Fibroblast of mammary gland (primary cell): ENCODE measurements at places on chromosomes 4 and X.

- no peak for DNase-seq
Observed at GRCh38 chrX:39631276-39632229, 466.2 kb downstream of the BCOR start.

- DNase-seq: no peak
Observed at GRCh38 chr4:102836596-102836995, 9.2 kb upstream of the UBE2D3 start.

DNA sequence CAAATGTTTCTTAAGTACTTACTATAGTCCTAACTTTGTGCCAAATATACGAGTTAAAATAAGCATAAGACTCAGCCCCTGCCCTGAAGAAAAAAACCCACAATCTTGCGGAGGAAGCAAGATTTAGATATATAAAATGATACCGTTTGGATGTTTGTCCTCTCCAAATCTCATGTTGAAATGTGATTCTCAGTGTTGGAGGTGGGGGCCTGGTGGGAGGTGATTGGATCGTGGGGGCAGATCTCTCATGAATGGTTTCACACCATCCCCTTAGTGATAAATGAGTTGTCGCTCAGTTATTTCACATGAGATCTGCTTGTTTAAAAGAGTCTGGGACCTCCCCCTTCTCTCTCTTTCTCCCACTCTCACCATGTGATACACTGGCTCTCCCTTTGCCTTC is 28.7 kb downstream of the EFHC2 start:
- DNase-seq: no peak

DNA sequence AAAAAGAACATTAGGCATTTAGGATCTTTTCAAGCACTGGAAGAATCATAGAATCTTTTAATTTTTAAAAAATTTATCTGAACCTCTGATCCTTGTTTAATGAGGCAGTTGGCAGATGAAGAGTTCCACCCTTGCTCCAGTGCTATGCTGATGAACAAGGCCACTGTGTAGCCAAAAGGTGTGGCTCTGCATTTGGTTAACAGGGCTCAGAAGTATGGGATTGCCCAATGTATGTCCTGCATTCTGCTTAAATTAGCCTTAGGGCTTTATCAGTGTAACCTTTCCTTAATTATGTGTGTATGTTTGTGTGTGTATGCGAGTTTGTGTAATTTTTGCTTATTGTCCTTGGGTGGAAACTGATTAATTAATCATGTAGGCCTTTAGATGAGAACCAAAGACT is 43.3 kb upstream of the PPM1K start:
- no peak for DNase-seq

- DNase-seq: no peak
Observed at GRCh38 chrX:132758759-132759158, 199.7 kb downstream of the HS6ST2 start.

DNA sequence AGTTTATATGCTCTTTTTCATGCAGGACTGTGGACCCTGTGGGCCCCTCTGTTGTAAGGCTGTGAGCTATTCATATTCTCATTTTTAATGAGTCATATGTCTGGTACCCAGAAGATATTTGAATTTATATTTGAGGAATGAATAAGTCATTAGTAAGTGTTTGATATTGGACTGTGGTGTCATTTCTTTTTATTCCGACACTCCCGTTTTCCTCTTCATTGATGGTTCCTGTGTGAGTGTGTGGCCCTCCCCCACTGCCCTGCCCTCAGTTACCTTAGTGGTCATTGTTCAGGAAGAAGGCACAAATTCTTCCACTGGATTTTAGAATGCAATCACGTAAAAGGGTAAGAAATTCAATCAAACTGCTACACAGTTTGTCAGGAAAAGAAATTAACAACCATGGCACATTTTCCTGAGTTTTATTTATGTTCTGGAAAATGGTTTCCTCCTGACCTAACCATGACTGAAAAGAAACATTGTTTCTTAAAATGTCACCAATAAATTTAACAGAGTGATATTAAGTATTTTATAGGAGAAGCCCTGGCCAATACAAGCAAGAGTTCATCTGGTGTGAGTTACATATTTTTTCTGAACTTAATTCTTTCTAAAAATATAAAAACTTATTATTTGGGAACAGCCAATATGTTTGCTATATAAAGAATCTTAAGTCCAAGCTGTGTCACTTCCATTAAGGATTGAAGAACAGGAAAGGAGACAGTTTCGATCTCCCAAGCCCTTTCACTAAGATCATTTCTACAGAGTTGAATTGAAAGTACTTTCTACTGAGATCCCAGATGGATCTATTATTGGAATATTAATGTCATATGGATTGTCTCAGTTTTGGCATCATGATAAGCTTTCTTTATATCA is 370.5 kb upstream of the ANXA10 start:
- no peak for DNase-seq

GRCh38 chrX:20637351-20637750 is 370.6 kb upstream of the RPS6KA3 start:
- no peak for DNase-seq

DNA sequence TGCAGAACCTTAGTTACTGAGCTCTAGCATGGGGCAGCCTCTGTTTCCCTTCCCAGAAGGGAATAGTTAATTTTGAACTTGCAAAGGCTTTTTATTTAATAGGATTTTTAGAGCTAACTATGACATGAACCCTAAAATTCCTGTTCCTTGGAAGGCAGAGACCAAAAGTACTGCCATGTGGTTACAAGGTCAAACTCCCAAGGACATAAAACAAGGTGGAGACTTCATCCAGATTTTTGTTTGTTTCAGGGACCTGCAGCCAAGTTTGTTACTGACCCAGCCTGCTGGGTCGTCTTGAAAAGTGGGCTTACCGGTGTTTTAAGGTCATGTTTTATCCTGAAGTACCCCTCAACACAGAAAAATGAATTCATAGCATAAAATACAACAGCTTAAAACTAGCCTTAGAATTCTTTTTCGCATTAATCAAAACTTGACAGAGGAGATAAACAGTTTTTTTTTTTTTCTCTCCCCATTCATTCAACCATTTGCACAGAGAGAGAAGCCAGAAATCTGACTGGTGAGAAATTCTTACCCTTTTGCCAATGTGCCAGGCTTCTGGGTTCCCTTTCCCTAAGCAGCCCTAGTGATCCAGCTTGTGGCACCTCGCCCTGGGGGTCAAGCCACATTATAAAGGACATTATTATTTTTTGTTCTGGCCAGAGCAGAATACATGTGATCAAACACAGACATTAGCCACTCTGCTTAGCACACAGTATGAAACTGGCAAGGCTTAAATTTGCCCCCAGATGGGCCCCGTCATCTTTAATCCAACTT is 21.5 kb upstream of the GRPEL1 start:
- no peak for DNase-seq

- DNase-seq: peak; percentile 21
Observed at GRCh38 chr4:111847296-111848008, 297.8 kb upstream of the FAM241A start.

DNA sequence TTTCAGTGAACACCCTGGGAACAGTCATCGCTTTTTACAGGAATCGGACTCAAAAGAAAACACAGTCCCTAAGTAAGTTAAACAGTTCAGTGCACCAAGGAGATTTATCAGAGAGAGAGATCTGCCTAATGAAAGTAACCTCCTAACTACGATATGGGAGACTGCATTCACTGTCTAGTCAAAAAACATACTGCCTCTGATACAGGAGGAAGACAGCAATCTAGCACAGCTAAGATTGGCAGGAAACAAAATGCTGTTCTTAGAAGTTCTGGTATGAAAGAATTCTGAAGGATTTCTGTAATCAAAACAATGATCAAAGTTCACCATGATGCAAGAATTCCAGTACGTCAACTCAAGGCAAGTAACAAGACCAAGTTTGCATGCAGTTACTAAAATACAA is 92.8 kb downstream of the MAML3 start:
- peak; percentile 53 for DNase-seq

DNA sequence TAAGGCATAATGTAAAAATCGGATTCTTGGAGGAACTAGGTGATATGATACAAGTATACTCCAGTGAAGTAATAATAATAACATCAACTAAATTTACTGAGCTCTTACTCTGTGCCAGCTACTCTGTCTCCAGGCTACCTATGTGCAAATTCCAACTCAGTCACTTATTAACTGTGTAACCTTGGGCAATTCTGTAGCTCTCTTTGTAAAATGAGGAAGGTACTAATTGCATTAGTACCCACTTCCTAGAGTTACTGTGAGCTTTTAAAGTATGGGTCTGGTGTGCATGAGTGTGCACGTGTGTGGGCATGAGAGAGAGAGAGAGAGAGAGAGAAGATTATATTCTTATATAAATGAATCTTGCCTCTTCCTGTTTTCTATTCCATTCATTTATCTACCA is 169.9 kb downstream of the KCNIP4 start:
- no peak for DNase-seq

GRCh38 chrX:42952621-42953020 is 174.7 kb upstream of the PPP1R2C start:
- DNase-seq: no peak

- DNase-seq: peak; percentile 1
Observed at GRCh38 chrX:116872931-116873330, 410.2 kb upstream of the CT83 start.

GRCh38 chr4:130689181-130689580 is 1593.2 kb downstream of the C4orf33 start:
- DNase-seq: no peak

DNA sequence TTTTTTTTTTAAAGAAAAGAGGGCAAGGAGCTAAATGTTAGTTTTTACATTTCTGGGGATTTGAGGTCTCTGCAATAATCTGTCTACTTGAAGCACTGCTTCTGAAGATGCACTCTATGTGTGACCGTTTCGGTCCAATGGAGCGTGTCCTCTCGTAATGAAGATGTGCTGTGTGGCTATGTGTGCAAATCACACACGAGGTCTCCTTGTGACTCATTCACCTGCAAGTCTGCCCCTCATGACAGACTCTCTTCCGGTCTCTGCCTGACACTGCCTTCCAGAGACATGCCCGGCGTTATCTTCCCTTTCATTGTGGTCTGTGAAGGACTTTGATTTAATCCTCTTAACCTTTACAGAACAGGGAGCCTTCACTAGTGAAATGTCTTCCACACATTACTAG is 84.3 kb downstream of the TRAM1L1 start:
- no peak for DNase-seq

DNA sequence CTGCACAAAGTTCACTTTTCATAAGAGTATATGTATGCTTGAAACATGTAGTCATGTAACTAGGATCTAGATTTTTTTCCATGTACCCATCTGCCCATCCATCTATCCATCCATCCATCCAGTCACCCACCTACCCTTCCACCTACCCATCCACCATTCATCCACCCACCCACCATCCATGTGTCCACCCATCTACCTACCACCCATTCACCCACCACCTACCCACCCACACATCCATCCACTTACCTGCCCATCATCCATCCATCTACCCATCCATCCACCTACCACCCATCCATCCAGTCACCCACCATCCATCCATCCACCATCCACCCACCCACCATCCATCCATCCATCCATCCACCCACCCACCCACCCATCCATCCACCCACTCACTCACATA is 121.8 kb upstream of the PSAPL1 start:
- no peak for DNase-seq

DNA sequence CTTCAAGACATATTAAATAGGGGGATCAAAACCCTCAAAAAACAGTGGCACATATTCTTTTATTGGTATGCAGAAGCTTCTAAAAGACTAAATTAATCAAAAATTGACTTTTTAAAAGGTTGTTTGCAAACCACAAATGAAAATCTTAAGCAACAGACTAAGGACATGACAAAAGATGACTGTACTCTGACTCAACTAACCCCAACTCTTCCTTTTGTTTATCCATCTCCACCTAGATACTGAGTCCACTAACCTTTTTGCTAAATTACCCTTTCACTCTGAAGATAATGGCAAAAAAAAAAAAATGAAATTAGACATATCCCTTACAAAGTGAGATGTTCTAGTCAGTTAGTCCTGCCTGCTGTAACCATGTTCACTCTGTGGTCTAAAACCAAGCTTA is 91.6 kb upstream of the NLRP2B start:
- DNase-seq: peak; percentile 3

DNA sequence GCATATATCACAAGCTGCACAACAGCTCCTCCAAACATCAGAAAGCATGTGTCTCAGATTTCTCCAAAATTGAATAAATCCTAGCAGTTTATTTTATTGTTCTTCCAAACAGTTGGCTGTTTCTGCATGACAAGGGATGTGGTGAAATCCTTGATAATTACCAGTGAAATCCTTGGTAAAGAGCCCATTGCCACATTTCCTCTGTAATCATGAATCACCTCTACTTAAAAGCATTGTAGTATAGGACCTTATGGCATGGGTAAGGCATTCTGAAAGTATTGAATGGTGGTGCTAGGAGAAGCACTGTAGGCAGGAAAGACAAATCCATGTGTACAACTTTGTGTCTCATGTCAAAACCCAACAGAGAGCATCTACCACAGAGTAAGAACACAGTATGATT is 135.8 kb upstream of the NDST3 start:
- no peak for DNase-seq

DNA sequence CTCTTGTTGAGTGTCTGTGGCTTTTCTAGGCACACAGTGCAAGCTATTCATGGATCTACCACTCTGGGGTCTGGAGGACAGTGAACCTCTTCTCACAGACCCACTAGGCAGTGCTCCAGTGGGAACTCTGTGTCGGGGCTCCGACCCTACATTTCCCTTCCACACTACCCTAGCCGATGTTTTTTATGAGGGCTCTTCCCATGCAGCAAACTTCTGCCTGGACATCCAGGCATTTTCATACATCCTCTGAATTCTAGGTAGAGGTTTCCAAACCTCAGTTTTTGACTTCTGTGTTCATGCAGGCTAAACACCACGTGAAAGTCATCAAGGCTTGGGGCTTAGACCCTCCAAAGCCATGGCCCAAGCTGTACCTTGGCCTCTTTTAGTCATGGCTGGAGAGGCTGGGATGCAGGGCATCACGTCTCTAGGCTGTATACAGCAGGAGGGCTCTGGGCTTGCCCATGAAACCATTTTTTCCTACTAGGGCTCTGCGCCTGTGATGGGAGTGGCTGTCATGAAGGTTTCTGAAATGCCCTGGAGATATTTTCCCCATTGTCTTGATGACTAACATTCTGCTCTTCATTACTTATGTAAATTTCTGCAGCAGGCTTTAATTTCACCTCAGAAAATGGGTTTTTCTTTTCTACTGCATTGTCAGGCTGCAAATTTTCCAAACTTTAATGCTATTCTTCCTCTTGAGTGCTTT is 249.8 kb upstream of the CPEB2 start:
- DNase-seq: no peak

- peak; percentile 62 for DNase-seq
Observed at GRCh38 chrX:23694606-23695005, 27.3 kb downstream of the PRDX4 start.

DNA sequence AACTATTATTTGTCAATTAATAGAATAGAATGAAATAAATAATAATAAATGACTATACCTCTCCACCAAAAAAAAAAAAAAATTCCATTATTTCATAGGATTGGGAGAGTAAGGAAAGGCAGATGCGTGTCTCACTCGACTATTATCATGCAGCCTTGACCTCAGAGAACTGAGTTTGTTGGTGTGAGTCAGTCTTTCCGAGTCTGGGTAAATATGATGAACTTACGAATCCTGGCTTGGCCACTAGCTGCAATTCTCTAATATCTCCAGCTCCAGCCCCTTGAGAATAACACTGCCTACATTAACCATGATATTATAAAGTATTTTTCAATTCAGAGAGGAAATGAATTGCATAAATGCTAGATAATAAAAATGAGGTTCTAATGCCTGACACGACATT is 46.6 kb upstream of the DHX15 start:
- DNase-seq: peak; percentile 59

- no peak for DNase-seq
Observed at GRCh38 chrX:132821974-132822633, 136.3 kb downstream of the HS6ST2 start.

GRCh38 chr4:57076646-57077045 is 33.5 kb downstream of the IGFBP7 start:
- DNase-seq: no peak

GRCh38 chrX:155048977-155049619 is 21.8 kb downstream of the CMC4 start:
- peak; percentile 68 for DNase-seq
